ENCODE measurements at places on chromosomes 1 and 21.

DNA sequence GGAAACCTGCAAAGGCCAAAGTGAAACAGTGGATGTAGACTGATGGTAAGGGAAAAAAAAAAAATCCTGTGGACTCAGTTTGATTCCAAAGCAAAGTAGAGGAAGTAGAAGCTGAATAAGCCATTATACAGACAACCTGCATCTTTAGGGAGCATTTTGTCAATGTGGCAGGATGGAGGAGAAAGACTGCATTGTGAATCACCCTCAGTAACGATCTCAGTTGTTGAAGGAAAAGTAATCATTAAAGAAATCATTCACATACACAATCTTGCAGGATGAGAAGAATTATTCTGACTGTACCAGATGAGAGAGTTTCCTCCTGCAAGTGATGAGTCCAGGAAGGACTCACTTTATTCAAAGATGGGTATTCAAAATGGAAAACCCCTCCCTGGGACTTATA, 45.1 kb upstream of the TRIM67 start:
- DNase-seq: no peak

DNA sequence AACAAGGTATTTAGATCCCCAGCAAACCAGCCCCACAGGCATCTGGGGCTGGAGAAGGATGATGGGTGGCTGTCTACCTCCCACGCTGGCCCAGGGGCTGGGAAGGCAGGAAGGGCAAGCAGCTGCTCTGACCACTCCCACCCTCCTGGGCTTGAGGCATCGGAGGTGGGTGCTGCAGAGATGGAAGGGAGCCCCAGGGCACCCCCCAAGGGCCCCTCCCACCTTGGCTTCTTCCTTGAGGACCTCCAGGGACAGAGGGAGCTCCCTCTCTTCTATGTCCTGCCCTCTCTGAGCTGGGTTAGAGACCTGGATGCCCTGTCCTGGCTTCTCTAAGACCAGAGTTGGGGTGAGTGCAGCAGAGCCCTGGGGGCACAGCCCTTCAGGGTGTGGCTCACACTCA, 3.1 kb downstream of the CD52 start:
- no peak for DNase-seq

- DNase-seq: no peak
These were observed 2.4 kb downstream of the ALX3 start for GRCh38 chr1:110067893-110068645.

DNA sequence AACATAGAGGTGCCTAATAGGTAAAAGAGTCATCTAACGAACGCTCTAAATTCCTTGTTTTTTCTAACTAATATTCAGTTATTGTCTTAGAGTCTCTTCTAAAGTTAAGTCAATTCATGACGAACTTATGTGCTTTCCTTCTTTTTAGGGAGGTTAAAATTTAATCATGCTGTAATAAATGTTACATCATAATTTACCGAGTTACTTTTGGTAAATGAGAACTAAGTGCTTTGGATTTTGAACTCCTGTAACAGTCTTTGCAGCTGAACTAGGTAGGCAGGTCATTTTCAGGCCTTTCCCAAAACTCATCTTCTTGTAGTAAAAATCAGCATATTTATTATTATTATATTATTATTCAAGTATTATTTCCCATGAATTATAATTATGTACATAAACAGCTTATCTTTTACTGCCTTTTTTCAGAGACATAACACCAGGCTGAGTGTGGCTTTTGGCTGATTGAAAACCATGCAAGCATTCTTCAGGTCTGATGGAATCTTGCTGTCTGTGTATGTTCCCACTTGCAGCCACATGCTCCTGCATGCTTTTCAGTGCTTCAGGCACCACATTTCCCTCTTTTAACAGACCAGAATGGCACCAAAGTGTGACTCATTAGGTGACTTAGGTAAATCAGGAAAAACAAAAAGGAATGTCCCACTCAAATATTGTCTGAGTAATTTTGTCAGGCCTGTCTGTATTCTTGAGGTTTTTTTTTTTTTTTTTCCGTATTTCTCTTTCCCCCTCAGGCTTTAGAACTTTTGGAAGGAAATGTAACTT, 81.0 kb upstream of the CD55 start:
- DNase-seq: no peak

DNA sequence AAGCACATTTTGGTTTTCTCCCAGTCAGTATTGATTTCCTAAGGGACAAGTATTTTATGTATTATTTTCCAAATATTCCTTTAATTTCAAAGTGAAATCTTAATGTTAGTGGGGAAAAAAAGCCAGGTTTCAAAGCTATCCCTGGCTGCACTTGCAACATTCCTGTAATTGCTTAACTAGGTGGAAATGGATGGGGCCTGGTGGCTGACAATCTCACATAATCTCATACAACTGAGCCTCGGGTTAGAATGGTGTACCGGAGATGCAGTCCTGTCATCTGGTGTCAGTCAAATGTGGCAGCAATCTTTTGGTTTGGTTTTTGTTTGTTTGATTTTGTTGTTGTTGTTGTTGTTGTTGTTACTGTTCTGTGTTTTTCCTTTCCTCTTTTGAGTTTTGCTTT, 46.1 kb downstream of the KDM1A start:
- no peak for DNase-seq

GRCh38 chr1:175118375-175119367, 51.0 kb downstream of the TNN start:
- no peak for DNase-seq

- DNase-seq: no peak
These were observed 87.8 kb upstream of the CD34 start for GRCh38 chr1:207998691-207999090.

DNA sequence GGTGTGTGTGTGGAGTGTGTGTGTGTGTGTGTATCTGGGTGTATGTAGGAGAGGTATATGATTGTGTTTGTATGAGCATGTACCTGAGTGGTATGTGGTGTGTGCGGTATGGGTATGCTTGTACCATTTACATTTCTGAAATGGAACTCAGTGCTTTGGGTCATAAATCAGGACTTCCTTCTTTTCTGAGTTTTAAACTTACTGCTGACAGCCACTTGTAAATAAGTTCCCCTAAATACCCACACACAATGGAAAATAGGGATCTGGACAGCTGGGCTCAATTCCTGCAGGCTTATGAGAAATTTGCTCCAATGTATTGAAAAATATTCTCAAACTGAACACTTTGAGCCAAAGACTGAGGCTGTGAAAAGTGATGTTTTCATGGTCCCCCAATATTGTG, 293.6 kb downstream of the HLX start:
- DNase-seq: no peak

DNA sequence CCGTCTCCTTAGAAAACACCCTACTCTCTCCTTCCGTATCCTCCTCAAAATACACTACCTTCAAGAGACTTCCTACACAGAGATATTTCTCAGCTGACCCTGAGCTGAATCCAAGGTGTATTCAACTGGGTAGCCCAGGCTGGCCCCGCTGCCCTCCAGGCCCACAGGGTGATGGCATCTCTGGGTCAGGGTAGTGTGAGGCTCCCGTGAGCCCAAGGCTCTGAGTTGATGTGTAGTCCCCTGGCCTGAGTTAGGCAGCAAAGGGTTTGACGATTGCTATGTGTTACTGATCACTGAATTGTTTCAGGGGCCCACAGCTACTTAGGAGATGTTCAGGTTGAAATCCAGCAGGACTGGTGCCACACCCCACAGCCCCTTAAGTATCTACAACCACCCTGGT, 6.7 kb downstream of the INAVA start:
- no peak for DNase-seq

- no peak for DNase-seq
These were observed 36.6 kb upstream of the SSX2IP start for GRCh38 chr1:84726593-84727499.

- DNase-seq: no peak
These were observed 122.5 kb downstream of the GIPC2 start for GRCh38 chr1:78168306-78168705.
